ENCODE measurements at places on chromosomes 6 and 20.

DNA sequence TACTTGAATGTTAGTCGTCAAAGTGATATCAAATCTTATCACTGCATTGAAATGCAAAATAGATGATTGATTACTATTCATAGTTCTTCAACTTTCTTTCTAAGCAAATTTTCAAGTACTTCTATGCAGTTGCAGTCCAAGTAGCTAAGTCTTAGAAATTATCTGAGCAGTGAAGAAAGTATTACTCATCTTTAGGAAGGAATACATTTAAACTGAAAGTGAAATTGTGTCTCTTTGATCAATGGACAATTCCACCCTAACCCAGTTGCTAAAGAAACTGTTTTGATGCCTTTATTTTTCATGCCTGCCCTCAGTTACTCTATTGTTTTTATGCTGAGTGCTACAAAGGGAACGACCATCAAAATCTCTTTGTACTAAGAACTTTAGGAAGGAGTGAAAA lies 337.4 kb downstream of the GRIK2 start:
- DNase-seq: no peak

- DNase-seq: peak; percentile 54
Measured at GRCh38 chr6:141562851-141563763, 569.6 kb upstream of the GJE1 start.

GRCh38 chr20:50918403-50918802 lies 12.8 kb downstream of the ADNP start:
- DNase-seq: no peak

- peak; percentile 76 for DNase-seq
Measured at GRCh38 chr6:29628419-29629281, 4.3 kb downstream of the GABBR1 start.

DNA sequence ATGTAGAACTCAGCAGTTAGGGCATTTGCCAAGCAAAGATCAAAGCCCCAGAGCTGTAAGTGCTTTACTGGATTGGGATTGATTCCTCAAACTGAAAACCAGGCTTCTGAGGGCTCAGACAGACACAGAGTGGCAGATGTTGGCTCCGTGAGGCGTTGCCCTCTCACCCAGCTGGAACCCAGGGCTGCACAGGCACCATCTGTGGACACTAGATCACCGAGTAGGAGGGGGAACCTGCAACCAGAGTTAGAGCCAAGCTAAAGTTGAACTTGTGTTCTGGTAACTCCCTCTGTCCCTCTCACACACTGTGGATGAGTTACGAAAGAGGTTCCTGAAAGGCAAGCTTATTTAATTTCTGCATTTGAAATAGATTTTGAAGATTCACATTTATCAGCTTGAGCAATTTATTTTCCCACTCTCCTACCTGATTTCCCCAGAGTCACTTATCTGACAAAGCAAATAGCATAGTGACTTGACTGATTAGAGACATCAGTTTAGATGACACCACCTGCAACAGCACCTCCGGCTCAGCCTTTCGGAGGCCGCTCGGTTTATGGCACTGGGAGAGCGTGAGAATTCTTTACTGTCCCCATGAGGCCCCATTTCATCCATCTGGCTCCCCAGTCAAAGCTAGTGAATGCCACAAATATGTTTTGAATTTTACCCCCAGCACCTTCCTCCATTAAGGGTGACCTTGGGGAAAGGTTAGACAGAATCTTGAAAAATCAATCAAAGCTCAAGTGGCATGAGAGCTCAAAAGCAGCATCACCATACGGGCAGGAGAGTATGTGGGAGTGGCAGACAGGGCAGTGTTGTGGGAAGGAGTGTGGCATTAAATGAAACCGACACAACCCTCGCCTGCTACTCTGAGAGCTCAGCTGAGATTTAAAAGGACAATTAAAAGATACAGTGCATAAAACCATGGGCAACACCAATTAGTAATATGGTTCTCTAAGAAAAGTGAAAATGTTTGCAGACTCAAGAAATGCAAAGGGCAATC lies 48.5 kb downstream of the RPF2 start:
- DNase-seq: peak; percentile 42

- DNase-seq: no peak
Measured at GRCh38 chr6:7750197-7750596, 24.3 kb downstream of the BMP6 start.

DNA sequence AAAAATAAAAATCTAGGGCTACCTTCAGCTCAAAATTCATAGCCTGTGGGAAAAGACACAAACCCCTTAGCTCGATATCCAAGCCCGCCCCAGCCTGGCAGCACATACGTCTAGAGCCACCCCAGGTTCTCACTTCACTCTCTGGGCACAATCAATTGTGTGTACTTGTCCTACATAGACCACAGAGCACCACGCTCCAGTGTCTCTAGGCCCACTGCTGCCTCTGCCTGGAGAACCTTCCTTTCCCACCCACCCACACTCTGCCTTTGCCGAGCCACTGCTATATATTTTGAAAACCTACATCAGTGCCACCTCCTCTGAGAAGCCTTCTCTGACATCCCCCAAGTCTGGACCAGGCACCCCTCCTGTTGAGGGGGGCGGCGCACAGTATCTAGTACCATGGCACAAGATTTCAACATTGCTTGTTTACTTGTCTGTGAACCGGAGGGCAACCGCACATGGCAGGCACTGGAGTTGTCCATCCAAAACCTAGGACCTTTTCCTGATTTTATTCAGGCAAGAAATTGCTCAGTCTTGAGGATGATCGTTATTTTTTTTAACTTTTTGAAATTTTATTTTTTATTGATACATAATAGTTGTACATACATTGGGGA lies 141.5 kb downstream of the UNC5CL start:
- DNase-seq: no peak

GRCh38 chr6:161265975-161266374 lies 7.9 kb downstream of the AGPAT4 start:
- DNase-seq: no peak

- no peak for DNase-seq
Measured at GRCh38 chr6:91140449-91140848, 553.6 kb upstream of the MAP3K7 start.

DNA sequence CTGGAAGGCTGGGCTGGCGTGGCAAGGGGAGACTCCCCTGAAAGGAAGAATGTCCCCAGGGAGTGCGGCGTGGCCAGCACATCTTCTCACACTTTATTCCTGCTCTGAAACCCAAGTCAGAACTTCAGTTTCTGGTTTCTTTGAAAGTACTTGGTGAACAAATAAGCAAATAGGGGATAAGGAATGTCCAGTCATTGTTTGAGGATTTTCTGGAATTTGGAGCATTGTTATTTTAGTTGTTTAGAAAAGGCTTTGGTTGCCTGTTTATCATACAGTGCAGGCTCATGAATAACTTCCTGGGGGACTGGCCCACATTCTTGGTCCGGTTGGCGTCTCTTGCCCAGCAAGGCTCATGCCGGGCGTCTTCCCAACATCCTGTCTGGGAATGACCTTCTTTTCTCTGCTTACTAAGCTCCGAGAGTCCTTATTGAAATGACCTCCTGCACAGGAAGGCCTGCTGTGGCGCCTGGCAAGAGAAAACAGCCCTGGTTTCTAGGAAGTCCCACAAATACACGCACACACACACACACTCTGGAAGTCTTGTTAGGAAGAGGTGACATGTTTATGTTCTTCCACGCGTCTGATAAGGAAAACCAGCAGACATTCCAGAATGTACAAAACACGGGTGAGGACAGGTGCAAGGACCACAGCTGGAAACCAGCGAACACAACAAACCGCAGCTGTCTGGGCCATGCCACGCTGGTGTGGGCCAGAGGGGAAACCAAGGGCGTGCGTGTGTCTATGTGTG lies 71.9 kb downstream of the TMEM170B start:
- DNase-seq: peak; percentile 55

GRCh38 chr20:51493346-51493791 lies 49.1 kb downstream of the NFATC2 start:
- no peak for DNase-seq

- DNase-seq: no peak
Measured at GRCh38 chr6:79600812-79601609, 30.1 kb upstream of the SH3BGRL2 start.

GRCh38 chr6:5455142-5455541 lies 193.8 kb downstream of the FARS2 start:
- DNase-seq: no peak

GRCh38 chr20:62977613-62978560 lies 25.4 kb downstream of the SLC17A9 start:
- DNase-seq: no peak

- DNase-seq: no peak
Measured at GRCh38 chr6:78379982-78380381, 487.4 kb upstream of the IRAK1BP1 start.

DNA sequence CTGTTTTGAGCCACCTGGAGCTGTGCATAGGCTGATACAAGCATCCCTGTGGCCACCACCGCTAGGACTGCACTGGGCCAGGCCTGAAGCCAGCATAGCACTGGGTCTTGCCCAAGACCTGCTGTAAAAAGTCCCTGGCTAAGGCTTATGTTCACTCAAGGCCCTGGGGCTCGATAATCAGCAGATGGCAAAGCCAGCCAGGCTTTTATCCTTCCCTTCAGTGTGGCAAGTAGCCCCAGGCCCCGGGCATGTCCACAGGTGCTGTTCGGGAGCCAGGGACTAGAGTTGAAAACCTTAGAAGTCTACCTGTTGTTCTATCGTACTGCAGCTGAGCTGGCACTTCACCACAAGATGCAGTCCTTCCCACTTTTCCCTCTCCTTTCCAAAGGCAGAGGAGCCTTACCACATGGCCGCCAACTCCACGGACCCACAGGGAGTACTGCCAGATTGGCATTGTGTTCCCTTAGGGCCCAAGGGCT lies 226.4 kb upstream of the ZNF217 start:
- DNase-seq: no peak

DNA sequence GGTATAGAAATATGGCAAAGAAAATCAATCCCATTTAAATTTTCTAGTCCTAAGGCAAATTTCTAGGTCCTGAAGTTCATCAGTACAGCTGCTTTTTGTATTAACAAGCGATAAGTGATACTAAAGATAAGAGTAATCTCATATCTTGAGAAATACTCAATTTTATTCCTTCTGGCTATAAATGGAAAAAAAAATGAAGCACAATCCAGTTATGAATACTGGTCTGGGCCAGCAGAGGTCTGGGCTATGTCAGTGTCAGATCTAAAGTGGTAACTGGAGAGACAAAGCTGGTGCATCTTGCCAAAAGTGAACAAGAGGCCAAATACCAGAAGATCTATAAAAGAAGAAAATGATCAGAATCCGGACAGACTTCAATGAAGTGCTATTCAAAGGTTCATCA lies 126.4 kb downstream of the FUT9 start:
- DNase-seq: no peak

DNA sequence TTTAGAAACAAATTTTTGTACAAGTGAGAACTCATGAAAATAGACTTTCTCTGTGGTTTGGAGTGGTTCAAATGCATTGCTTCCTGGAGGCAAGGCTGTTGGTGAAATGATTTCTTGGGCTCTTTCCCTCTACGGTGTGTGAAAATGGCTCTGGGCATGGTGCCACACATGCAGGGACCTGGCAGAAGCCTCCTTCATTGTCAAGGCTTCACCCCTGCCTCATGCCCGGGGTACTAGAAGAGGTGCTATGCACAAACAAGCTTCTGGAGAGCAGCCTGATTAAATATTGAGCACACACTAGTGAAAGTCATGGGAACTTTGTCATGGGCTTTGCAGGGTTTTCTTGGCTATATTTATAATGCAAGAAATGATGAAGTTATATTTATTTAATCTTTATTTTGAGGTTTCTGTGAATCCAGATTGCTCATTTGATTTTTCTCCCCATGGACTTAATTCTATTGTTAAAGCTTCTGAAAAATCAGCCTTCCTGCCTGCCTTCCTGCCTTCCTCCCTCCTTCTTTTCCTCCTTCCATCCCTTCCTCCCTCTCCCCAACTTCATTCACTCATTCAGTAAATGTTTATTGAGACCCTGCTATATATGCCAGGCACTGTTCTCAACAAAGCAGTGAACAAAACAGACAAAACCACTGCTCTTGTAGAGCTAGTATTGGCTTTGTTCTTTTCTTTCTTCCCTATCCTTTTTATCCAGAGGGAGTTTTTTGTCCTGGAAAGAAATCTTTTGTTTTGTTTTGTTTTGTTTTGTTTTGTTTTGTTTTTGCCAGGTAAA lies 21.0 kb downstream of the C6orf89 start:
- no peak for DNase-seq

GRCh38 chr20:63121246-63121645 lies 94.7 kb downstream of the YTHDF1 start:
- peak; percentile 38 for DNase-seq

DNA sequence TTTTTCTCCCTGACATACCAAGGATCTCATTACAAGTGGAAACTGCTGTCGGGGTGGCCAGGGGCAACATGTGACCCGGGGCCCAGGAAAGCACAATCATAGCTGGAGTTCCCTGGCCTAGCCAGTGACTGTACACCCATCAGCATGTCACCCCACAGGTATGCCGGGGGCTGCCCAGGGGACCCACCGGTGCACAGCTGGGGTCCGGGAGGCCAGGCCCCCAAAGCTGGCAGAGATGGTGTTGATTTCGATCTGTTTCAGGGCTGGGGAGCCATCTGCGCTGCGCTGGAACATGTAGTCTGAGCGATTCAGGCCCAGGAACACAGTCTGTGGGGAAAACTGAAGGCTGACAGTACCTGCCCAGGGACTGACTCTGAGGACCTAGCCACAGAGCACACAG lies 13.3 kb downstream of the GSS start:
- DNase-seq: no peak
